ENCODE measurements at places on chromosomes 1 and 21.

GRCh38 chr1:117537291-117537920, 68.4 kb upstream of the TENT5C start:
- DNase-seq: no peak

- DNase-seq: no peak
These were observed 26.8 kb downstream of the UROD start for GRCh38 chr1:45038661-45039364.

- DNase-seq: no peak
These were observed 81.8 kb downstream of the SMYD3 start for GRCh38 chr1:246425139-246425794.

GRCh38 chr21:34112316-34113033, 39.1 kb downstream of the MRPS6 start:
- no peak for DNase-seq

- DNase-seq: no peak
These were observed 4.5 kb downstream of the SH3GLB1 start for GRCh38 chr1:86708920-86709319.

- no peak for DNase-seq
These were observed 267.8 kb upstream of the NRIP1 start for GRCh38 chr21:15332572-15332971.

- DNase-seq: no peak
These were observed 7.6 kb downstream of the TENT5C start for GRCh38 chr1:117613249-117613968.
